Epithelial cell of prostate (primary cell): ENCODE measurements at places on chromosomes 3 and 15.

DNA sequence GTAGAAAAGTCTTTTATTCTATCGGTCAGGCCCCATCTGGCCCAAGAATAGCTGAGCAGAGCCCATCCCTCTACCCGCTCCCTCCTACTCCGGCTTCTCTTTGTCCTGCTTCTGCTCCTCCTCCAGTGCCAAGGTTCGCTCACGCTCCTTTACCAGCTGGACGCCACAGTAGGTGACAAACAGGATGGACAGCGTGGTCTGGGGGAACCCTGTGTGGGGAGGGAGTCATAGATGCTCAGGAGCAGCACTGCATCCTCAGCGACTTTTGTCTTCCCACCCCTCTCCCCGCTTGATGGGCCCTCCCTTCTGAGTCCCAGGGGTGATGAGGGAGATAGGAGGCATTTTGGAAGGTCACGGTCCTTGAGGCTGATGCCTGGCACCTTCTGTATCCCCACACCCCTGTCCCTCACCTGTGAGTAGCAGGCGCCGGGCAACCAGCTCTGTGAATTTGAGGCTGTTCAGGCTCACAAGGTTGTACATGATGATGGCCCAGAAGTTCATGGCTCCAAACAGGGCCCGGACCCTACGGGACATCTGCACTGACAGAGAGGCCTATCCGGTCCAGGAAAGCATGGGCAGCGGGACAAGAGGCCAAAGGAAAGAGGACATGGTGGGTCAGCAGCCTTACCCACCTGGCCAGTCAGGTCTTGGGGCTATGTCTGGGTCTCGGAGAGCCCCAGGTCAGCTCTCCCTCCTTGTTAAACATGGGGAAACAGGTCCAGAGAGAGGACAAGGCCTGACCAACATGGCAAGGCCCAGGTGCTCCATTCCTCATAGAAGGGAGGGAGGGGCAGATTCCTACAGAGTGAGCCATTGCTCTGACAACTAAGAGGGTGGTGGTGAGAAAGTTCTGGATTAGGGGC, 7.6 kb downstream of the KLHL40 start:
- DNase-seq: no peak

- no peak for DNase-seq
Measured at GRCh38 chr3:149401926-149402310, 24.5 kb upstream of the TM4SF1 start.

- peak; percentile 87 for DNase-seq
Measured at GRCh38 chr3:123834631-123835030, 49.5 kb downstream of the MYLK start.

GRCh38 chr15:89749951-89750559, 994 bp downstream of the MESP1 start:
- DNase-seq: no peak

DNA sequence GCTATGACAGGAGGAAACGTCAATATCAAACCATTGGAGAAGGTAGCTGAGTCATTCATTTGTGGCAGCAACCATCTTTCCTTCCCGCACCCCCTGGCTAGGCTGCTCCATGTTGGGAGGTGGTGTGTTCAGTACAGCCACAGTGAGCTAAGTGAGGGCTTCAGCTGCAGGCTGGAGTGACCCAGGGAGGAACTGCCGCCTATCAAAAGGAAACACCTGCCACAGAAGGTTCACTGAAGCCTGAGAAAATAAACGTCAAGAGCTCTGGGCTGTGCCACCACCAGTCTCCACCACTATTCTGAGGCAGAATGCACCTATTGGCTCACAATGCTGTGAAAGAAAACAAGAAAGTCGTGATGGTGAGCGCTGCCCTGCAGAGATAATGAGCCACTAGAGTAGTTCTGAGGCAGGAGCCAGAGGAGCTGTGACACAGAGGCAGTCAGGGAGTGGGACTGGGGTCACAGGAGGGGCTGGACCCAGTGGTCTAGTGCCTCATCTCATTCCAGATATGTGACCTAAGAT, 34.8 kb upstream of the CD47 start:
- no peak for DNase-seq

DNA sequence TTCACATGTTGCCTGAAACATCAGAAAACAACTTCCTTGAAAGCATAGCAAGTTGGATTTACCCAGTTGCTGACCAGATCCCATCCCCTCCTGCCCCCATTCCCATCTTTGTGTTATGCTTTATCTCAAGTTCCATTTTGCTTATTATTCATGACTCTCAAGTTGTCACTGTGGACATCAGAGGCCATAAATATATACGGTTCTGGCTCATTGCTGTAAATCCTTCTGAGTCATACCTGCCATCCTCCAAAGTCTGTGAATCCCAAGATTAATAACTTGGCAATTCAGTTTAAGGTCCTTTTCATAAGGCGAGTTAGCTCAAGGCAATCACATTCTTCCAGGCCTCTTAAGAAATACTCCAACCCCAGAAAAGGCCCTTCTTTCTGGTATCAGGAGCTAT, 126.2 kb upstream of the C2CD4B start:
- DNase-seq: no peak

GRCh38 chr15:81373775-81374395, at the start of gene TMC3:
Gene TMC3 (minus strand): TSS chr15:81374213. CDS start chr15:81374077, 136 bp downstream.
- DNase-seq: no peak

DNA sequence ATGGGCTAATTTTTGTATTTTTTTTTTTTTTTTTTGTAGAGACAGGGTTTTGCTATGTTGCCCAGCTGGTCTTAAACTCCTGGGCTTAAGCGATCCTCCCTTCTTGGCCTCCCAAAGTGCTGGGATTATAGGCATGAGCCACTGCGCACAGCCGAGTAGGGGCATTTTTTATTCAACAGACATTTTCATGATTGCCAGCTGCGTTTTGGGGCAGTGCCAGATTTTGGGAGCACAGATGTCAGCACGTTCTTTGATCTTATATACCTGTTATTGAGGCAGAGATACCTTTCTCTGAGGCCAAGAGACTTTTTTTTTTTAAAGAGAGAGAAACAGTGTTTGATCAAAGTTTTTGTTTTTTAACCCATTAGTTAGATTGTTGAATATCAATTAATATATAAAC, 16.8 kb downstream of the NEO1 start:
- no peak for DNase-seq

GRCh38 chr3:42194943-42195510, 71.0 kb downstream of the CCK start:
- DNase-seq: no peak

DNA sequence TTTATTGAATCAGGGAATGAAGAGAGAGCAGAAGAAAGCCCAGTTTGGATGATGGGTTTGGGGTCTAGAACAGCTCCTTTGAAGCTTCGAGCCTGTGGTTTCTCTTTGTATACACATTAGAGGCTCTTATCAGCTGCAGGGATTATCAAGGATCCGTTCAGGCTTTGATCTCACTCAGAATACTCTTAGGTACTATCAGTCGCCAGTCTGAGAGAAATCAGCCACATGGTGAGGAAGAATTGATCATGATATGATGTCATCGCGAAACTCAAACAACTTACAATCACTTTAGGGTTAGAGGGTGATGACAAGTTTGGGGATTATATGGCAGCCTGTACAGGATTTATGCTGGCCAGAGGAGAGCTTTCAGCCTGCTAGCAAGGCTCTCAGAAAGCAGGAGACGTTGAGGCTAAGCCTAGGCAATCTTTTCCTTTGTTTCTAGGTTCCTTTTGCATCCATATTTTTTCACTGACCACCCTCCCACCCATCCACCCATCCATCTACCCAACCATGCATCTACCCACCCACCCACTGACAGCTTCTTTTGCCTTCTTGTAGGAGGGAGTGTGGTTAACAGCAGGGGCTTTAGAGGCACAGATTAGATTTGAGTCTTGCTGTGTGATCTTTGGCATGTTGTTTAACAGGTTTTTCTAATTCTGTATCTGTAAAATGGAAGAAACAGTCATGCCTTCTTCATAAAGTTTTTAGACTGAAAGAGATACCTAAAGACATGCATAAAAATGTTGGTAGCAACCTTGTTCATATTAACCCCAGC, 330.4 kb upstream of the LRRFIP2 start:
- no peak for DNase-seq

- no peak for DNase-seq
Measured at GRCh38 chr3:46500656-46501635, 3.2 kb downstream of the RTP3 start.

DNA sequence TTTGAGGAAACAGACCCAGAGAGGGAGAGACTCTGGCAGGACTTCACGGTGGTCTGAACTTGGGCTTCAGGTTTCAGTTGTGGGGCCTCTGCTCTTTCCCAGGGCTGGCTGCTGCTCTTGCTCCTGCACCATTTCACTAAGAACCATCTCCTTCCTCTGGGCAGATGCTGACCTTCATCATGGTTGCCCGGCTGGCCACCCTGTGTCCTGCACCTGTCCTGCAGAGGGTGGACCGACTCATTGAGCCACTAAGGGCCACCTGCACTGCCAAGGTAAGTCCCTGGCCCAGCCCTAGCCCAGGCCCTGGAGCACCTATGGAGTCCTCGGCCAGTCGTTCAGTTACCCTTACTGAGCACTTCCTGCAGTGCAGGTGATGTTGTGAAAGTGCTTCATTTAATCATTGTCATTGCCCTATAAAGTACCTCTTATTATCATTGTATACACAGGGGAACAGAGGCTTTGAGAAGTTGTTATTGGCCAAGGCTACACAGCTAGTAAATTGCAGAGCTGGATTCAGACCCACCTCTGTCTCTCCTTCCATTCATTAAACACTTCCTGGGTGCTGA, 10.0 kb downstream of the RPL32 start:
- DNase-seq: no peak

DNA sequence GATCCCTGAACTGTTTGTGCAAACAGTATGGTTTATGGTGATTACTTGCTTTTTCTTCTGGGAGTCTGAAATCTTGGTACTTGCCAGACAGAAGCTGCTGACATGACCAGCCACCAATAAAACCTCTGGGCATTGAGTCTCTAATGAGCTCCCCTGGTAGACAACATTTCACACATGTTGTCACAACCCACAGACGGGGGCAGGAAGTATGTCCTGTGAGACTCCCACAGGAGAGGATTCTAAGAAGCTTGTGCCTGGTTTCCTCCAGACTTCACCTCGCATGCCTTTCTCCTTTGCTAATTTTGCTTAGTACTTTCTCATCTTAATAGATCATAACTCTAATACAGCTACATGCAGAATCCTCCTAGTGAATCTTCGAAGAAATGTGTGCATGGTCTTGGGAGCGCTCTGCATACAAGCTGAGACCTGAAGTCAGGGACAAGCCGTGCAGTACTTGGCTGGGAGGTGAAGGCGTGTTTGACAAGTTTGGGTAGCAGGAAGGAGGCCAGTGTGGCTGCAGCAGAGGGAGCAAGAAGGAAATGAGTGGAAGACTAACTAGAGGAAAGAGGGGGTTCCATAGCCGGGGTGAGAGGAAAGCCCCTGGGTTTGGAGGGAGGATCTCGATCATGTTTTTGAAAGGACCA, 49.0 kb downstream of the B3GNT5 start:
- no peak for DNase-seq

DNA sequence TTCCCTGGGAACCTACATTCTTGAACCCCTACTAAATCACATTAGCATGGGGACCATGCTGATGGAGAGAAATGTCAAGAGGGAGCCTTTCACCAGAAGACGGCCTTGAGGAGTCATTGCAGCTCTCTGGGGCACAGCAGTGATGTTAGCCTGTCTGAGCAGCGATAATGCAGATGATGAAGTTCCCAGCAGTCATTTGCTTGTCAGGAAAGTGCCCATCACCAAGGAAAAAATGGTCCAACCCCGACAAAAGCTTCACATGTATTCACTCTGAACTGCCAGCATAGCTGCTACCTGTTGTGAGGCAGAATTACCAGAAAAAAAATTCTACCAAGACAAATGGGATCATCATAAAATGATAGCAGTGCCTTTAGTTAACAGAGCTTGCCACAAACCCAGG, 238.4 kb upstream of the UMPS start:
- no peak for DNase-seq

GRCh38 chr15:28086175-28086703, 12.9 kb downstream of the OCA2 start:
- no peak for DNase-seq

DNA sequence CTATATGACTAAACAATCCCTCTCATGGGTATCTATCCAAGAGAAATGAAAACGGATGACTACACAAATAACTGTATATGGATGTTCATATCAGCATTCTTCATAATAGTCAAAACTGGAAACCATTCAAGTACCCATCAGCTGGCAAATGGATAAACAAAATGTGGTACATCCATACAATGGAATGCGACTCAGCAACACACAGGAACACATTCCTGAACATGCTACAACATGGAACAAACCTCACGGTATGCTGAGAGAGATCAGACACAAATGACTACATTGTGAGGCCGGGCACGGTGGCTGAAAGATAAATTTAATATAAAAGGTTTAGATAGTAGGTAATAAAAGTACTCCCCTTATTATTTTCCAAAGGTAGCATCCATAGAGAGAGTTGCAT, 42.6 kb downstream of the CCR4 start:
- DNase-seq: peak; percentile 80

DNA sequence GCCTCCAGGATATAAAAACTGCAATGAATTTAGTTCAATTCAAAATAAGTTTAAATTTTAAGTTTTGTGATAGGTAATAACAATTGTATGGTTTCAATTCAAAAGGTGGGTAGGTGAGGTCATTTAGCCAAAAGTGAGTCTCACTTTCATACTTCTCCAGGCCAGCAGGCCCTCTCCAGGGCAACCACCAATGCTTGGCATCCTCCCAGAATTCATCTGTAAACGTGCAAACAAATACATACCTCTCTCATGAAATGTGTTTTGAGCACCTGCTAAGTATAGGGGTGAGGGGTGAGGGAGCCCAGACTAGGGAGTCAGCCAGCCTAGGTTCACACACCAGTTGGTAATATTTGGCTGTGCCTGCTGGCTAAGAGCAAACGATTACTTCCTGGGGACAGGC, 22.0 kb upstream of the RBSN start:
- no peak for DNase-seq

- DNase-seq: no peak
Measured at GRCh38 chr15:65258375-65259262, 28.1 kb downstream of the PARP16 start.

DNA sequence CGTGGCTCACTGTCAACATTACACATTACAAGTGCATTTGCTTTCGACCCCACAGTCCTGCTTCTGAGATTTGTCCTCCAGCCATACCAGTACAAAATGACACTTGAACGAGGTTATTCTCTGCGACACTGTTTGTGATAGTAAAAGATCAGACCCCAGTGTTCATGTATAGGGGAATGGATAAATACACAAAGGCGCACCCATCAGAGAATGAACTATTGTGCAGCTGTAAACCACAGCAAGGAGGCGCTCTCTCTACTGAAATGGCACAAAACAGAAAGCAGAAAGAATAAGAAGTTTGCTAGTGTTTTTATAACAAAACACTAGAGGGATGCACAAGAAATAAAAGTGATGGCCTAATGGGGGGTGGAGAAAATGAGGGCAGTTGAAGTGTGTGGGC, 4.9 kb upstream of the CHSY1 start:
- DNase-seq: no peak

DNA sequence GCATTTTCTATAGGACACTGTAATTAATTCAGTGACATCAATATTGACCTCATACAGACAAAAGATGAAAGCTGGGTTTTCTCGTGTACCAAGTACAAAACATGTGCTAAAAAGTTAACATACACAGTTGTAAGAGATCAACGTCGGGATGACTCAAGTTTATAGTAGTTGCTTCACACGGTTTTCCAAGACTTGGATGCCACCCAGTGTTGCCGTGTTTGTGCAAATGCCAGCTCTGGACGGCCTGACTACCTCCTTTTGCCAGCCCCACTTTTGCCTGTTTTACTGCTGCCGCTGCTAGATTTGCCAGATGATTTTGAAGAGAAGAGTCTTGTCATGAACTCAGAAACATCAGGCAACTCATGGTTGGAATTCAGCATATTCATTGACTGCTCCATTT, 17.6 kb downstream of the EMC7 start:
- DNase-seq: no peak
